ENCODE measurements at places on chromosomes 7 and 10.

DNA sequence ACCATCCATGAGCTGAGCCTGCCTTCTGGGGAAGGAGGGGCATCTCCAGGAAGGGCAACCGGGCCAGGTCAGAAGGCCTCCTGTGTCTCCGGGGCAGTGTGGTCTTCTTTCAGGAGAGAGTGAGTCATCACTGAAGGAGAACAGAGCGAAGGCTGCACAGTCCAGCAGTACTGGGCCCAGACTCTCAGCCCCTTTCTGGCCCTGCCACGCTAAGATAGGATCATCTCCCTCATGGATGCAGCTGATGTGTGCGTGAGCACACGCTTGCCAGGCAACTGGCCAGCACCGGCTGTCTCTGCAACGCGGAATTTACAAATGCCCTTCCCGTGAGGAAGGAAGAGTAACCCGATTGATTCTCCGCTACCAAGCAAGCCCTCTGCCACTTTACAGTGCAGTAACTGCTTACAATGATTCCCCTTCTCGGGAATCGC is 328.2 kb downstream of the TNS3 start:
- DNase-seq = no peak

DNA sequence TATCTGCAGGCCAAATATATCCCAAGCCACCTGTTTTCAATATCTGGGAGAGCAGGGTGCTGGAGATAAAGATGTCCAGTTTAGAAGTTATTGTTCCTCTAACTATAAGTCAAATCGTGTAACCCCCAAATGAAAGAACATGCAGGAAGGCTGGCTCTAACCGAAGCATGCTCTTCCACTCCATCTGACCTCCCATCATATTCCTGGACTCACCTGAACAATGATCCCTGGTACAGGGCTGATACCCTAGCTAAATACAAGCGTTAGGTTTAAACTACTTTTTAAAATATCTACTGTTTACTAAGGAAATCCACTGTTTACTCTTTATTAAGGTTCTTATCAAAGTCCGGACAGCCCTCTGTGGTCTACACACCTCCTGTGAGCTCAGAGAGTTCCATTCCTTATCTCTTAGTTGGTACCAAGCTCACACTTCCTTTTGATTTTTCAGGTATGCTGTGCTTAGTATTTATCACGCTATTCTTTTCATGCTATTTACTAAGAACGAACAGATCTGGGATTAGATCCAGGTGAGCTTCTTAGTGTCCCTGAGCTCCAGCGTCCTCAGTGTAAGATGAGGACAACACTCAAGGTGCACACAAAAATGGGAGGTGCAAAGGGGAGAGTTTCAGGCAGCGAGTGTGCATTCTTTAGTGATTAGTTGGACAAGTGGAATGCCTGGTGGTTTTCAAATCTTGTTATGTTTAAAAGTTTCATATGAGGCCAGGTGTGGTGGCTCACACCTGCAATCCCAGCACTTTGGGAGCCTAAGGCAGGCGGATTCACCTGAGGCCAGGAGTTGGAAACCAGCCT is 23.6 kb upstream of the COBL start:
- no peak for DNase-seq

GRCh38 chr7:34756691-34757090 is 98.7 kb downstream of the NPSR1 start:
- no peak for DNase-seq

GRCh38 chr10:94129393-94130130 is 135.8 kb downstream of the PLCE1 start:
- DNase-seq = no peak

DNA sequence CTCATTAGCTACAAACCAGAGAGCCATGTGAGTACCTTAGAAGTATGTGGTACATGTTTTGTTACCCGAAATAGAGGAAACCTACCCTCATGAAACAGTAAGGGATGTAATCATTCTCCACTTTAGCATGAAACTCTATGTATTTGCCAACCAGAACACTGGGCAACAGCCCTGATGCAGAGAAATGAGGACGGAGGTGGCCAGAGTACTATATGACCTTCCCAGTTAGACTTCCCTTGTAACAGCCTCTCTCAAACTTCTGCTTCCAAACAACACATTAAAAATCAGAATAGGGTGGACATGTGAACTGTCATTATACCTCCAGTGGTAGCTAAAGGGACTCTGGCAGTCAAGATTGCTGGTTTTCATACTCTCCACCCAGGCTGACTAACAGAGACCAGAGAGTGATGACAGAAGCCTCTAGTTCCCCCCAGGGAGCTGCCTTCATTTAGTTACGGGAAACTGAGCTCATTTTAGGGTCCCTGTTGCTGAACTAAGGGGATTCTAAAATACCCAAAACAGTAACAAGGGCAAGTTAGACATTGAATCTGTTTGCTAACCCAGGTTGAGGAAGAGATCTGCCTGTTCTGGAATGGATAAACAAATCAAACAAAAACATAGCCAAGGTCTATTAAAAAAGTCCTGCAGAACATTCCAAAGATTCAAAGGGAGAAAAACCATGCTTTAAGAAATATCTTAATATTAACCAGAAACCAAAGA is 83.1 kb downstream of the VPS41 start:
- no peak for DNase-seq

DNA sequence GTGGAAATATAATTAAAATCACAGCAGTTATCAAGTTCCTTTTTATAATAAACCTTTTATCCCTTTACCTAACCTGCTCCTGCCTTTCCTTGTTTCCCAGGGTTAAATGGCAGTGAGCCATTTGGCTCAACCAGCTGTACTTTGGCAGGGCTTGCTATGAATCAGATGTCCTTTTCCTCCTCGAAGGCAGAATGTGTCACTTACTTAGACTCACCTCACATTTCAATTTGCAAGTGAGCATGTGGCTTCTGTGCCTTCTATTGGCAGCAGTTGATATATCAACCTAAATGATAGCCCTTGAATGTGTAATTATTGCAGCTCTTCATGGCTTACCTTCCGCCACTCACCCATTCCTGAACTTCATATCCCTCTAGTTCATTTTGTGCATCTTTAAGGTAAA is 301.7 kb downstream of the CSTF2T start:
- DNase-seq = no peak

GRCh38 chr7:130473876-130474275 is 18.0 kb upstream of the MEST start:
- DNase-seq = no peak

GRCh38 chr10:1273372-1274105 is 217.4 kb downstream of the WDR37 start:
- DNase-seq = no peak

DNA sequence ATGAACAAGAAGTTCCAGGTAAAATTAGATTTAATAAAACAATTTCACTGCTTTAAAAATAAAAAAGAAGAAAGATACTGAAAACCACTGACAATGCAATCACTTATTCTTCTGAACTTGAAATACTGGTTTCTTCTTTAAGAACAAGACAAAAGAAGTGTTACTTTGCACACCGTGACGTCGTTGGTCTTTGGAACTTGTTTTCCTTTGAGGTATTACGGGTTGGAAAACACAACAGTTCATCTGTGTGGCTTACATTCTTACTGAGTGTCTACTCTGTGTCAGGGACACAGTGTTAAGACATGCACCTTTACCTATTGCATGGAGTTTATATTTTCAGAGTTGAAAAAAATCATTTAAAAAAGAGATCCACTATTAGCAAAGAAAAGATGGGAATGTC is 41.3 kb upstream of the UCN3 start:
- no peak for DNase-seq

GRCh38 chr10:88934900-88935672 is 17.5 kb downstream of the ACTA2 start:
- DNase-seq = peak; percentile 60

- no peak for DNase-seq
Observed at GRCh38 chr10:133015816-133016462, 71.8 kb upstream of the ADGRA1 start.

GRCh38 chr10:456486-456885 is 233.0 kb downstream of the DIP2C start:
- DNase-seq = no peak

DNA sequence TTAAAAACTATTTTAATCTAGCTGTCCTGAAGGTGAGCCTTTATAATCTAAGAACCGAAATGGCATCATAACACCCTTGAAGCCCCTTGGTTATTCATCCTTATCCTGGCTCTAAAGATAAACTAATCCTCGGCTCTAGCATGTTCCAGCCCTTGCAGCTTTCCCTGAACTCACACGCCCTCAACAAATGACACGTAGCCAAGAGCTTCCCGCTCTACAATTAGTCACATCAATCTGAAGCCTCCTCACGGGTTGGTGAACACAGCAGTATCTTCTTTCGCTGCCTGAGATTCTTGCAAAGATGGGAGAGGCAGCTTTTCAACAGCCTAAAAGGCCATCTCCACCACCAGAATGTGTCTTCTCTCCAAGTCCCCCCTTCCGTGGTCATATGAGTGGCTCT is 4.1 kb downstream of the FRMD4A start:
- no peak for DNase-seq

DNA sequence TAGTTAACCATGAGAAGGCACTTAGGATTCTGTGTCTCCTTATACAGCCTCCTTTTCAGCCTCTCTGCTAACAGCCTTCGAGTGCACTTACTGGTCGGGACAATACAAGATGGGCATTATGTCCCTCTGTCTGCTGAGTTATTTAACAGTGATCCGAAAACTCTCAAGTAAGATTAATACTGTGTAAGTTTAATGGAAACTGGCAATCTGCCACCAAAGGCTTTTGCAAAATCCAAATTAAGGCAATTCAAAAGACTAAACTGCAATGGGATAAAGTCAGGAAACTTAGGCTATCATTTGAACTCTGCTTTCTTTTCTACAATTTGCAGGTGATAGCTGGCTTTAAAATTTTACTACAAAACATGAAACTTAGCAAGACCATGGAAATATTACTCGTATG is 477.8 kb downstream of the TFEC start:
- DNase-seq = no peak

GRCh38 chr10:4306871-4307270 is 519.1 kb upstream of the AKR1E2 start:
- no peak for DNase-seq

GRCh38 chr10:130967784-130968183 is 343.7 kb downstream of the TCERG1L start:
- DNase-seq = no peak

DNA sequence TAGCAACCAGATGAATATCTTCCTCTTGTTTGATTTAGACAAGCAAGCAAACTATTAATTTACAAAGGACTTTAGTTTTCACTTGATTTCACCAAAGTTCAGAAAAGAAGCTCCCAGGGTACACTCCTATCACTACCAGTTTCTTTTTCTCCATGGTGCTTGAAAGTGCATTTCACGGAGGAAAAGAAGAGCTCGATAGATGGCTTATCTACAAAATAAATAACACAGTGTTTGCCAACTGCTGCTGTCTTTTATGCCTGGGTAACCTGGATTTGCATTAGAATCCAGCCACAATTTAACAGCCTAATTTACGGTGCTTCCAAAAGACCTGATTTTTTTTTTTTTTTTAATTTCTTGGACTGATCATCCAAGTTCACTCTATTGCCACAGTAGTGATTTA is 275.7 kb downstream of the GPR37 start:
- DNase-seq = no peak

DNA sequence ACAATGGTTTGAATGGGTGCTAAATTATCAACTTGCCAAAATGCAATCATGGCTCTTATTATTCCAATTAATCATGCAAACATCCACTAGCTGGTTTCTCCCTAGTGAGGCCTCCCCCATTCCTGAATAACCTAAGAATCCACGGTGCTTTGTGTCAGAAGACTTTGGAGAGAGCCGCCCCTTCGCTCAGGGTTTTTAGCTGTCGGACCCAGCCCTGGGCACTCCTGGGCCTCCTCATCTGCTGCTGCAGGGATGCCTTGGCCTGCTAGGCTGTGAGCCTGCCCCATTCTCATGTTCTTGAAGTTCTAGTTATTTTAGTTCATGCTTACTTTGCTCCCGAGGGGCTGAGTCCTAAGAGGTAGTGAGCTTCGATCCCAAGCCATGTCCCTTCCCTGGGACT is 34.1 kb upstream of the SFRP5 start:
- DNase-seq = no peak

DNA sequence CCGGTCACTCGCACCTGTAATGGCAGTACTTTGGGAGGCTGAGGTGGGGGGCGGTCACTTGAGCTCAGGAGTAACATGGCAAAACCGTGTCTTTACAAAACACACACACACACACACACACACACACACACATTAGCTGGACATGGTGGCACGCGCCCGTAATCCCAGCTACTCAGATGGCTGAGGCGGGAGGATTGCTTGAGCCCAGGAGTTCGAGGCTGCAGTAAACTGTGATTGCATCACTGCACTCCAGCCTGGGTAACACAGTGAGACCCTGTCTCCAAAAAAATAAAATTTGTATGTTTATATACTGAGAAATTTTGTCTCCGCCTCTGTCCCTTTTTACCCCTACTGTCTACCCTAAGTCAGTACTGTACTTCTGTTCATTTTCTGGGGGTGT is 86.6 kb downstream of the CUX1 start:
- DNase-seq = no peak

DNA sequence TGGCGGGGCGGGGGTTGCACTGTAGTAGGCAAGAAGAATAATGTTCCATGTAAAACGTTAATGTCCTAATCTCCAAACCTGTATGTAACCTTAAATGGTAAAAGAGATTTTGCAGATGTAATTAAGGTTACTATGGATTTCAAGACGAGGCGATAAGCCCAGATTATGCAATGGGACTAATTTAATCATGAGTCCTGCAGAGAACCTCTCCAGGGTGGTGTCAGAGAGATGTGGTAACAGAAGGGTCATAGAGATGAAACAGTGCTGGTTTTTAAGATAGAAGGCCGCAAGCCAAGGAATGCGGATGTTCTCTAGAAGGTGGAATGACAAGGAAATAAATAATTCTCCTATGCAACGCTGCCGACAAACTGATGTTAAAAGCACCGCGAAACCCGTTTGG is 57.1 kb downstream of the UBE3C start:
- no peak for DNase-seq

DNA sequence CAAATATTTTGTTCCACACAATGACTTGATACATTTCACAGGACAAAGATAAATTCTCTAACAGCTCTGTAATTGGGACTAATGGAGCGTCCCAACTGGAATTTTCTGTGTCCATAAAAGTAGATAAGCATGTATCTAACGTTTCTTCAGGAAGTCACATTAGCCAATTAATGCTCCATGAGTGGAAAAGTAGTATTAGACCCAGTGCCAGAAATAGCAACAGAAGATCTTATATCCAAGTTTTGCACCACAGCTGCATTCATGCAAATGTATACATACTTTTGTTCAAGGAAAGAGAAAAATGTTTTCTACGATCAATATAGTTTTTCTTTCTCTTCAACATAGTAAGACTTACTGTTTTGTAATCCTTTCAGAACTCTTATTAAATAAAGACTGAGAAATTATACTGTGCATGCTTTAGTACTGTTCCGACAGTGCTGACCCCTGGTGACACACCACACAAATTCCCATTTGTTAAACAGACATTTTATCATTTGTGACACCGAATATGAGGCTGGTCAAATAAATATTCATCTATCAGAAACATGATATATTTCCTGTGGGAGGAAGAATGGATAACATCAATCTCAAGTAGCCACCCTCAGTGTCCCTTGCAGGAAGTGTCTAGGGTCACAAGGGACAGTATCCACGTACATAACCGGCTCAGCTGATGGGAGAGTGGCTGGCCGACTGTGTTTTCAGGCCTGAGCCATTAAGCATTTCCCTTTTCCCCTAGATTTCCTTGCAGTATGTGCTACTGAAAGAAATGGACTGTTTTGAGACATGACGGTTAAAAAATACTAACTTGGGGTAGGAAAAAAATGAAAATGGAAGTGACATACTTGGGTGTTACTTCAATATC is 102.1 kb upstream of the RSU1 start:
- DNase-seq = no peak
